ENCODE measurements at places on chromosomes 6 and 20. TPM values are rescaled to one million over a fixed set of nuclear protein-coding genes. Genes with fewer than 3 reads are reported as not detected.

The LINC00237 gene
- not detected for total RNA-seq

The PSMA7 gene
- 296 TPM for total RNA-seq

The FRS3 gene
- total RNA-seq = 5.3 TPM

The PDYN gene
- not detected for total RNA-seq

The KCNK15 gene
- total RNA-seq = 1.8 TPM

The IL17A gene
- total RNA-seq = not detected

The CNKSR3 gene
- total RNA-seq = 13.4 TPM

The ZC3H12D gene
- total RNA-seq = 4.1 TPM

The C6orf62 gene
- 144 TPM for total RNA-seq

The ADGB gene
- total RNA-seq = not detected

The RAET1E gene
- 0.35 TPM for total RNA-seq

The RFX6 gene
- total RNA-seq = not detected

The DDX27 gene
- 22.2 TPM for total RNA-seq

The CLVS2 gene
- not detected for total RNA-seq

The GSTA2 gene
- not detected for total RNA-seq

The SLCO4A1 gene
- 47.2 TPM for total RNA-seq

The PFDN4 gene
- 17.3 TPM for total RNA-seq
